ENCODE measurements at places on chromosomes 3 and 15. TPM values are rescaled to one million over a fixed set of nuclear protein-coding genes. Genes with fewer than 3 reads are reported as not detected.
A peak's percentile ranks its signal among the peaks of the same experiment; 100 is the strongest.

DNA sequence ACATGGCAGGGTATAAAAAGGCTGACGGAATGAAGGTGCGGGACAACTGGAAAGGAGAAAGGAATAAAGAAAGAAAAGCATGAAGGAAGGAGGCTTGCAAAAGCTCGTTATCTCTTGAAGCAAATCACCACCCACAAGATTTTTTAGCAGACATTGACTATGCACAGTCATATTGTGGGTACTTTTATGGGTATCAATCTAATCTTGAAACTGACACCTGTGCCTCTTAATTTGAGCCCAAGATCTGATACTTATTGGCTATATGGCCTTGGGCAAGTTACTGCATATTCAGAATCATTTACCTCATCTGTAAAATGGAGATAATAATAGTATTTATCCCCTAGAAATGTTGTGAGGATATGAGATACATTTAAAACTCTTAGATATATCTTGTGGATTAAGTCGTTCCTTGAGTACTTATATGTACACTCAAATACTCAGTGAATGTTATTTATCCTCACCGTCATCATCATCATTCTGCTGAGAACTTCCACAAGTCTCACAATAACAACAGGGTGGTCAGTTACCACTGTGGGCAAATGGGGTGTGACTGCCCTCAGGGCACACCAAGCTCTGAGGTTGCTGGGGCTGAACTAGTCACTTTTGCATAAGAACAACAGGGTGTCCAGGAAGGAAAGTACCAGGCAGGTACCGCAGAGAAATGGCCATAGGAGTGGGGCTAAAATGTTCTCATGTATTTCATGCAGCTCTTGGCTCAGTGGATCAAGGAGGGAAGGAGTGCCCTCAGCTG lies 266.1 kb downstream of the SLC9A9 start:
- H3K4me3 ChIP-seq: no peak overlapping the region
- no peaks in the 10 kb centered on the region for H3K27me3 ChIP-seq
- peaks cover 9% of the 10 kb centered on the region for H3K36me3 ChIP-seq

- H3K27ac ChIP-seq: peak overlapping the region; percentile 60
- peaks cover 20% of the 10 kb centered on the region for H3K4me1 ChIP-seq
- no peak for DNase-seq
- H3K27me3 ChIP-seq: no peaks in the 10 kb centered on the region
These were observed 49.9 kb upstream of the RAB6B start for GRCh38 chr3:133945381-133946095.

DNA sequence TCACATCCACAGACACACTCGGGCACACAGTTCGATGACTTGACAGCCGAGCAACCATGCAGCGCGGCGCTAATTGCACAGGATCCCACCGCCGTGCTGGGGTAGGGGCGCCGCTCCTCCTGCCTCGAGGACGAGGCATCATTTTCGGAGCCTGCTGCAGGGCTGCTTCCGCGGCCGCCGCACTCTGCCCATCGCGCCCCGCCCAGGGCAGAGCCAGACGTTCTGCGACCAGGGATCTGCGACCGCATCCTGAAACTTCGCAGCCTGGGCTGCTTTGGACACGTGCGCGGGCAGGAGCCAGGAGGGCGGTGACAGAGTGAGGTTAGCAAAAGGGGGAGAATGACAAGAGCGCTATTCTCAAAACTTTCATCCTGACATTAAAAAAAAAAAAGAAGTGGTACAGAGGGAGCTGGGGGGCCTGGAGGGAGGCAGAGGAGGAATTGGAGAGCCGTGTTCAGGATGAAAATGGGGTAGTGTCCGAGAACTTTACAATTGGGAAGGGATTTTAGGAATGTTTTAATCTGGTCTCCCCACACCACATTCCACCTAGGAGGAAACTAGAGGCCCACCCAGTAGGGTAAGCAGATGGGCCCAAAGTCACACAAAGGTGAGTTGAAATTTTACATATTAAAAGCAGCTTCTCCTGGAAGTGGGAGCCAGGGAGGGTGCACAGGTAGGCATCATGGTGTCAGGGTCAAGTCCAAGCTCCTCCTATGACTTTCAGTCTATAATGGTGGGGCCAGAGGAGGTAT lies 15.9 kb downstream of the IGDCC3 start:
- no peaks in the 10 kb centered on the region for H3K36me3 ChIP-seq
- no peak overlapping the region for H3K27ac ChIP-seq
- no peak overlapping the region for H3K4me3 ChIP-seq
- DNase-seq: no peak

ZNF639 gene
- polyA plus RNA-seq: 17.1 TPM

TF gene
- 16.2 TPM for polyA plus RNA-seq

DNAH1 gene
- polyA plus RNA-seq: 3.0 TPM
